ENCODE measurements at places on chromosomes 2 and 18.
A peak's percentile ranks its signal among the peaks of the same experiment; 100 is the strongest.

DNA sequence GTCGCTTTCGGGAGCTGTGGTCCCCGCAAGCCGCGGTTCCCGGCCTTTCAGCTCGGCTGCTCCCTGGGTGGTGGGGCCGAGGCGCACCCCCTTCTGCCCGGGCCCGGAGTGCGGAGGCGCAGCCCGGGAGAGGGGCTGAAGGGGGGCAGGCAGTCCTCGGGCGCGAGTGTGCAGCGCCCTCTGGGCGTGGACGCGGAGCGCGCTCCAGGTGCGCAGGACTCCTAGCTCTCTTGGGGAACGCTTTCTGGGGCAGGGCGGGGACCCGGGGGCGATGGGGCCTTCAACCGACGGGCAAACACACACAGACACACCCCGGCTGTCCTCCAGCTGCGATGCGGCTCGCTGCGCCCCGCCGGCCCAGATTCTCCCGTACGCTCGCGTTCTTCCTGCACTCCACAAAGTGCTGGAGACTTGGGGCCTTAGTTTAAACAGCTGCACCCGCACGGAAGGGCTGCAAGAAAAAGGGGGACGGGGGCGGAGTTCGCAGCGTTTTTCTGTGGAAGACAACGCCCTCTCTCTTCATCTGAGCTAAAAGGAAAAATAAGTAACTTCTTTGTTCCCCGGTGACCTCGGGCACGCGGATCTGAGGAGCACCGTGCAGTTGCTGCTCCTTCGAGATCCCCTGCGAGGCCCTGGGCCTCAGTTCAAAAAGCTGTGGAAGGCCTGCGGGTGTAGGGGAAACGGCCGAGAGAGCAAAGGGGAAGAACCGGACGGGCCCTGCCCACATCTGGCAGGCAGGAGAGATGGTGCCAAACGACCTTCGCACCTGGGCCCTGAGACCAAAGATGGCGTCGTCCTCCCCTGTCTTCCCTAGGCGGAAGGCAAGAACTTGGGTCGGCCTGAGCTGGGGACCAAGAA is 593 bp upstream of the SDC1 start:
- DNase-seq, result peak; percentile 91
- peaks cover 28% of the 10 kb centered on the region for H3K4me1 ChIP-seq
- H3K27ac ChIP-seq, result peak overlapping the region; percentile 93
- peak overlapping the region; percentile 84 for H3K4me3 ChIP-seq
- H3K27me3 ChIP-seq, result no peaks in the 10 kb centered on the region

DNA sequence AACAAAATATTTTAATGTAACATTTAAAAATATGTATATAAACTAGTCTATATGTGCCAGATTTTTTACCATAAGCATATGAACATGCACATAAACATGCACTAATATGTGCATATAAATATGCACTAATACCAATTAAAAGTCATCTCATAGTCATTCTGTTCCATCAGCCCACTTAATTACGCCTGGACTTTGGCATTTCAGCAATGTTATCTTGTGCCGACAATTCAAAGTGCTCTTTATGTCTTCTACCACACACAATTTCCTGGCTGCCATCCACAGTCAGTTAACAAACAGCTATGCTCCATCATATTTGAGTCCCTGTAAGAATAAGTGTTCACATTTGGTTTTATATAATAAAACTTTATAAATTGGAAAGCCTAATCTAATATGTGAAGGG is 92.6 kb upstream of the TSPYL6 start:
- no peak overlapping the region for H3K27ac ChIP-seq
- peaks cover 10% of the 10 kb centered on the region for H3K4me1 ChIP-seq
- no peak for DNase-seq
- no peaks in the 10 kb centered on the region for H3K27me3 ChIP-seq
- no peak overlapping the region for H3K4me3 ChIP-seq

DNA sequence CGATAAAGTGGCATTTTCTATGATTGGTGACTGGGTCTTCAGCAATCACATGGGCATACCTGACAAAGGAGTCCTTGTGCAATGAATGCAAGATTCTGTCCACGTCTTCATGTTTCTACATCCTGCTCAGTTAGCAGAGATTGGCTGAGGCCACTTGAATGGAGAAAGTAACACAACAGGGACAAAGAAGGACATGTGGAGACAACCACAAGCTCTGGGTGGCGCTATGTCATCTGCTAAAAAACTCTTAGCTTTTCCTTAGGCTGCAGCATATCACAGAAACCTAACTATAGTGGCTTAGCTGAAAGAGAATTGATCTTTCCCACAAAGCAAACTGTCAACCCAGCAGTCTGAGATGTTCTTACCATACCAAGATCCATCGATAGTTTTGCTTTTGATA is 1109.7 kb downstream of the SOCS6 start:
- no peaks in the 10 kb centered on the region for H3K4me1 ChIP-seq
- no peaks in the 10 kb centered on the region for H3K27me3 ChIP-seq
- no peak overlapping the region for H3K4me3 ChIP-seq
- H3K27ac ChIP-seq, result no peak overlapping the region
- no peak for DNase-seq
- H3K36me3 ChIP-seq, result no peaks in the 10 kb centered on the region

DNA sequence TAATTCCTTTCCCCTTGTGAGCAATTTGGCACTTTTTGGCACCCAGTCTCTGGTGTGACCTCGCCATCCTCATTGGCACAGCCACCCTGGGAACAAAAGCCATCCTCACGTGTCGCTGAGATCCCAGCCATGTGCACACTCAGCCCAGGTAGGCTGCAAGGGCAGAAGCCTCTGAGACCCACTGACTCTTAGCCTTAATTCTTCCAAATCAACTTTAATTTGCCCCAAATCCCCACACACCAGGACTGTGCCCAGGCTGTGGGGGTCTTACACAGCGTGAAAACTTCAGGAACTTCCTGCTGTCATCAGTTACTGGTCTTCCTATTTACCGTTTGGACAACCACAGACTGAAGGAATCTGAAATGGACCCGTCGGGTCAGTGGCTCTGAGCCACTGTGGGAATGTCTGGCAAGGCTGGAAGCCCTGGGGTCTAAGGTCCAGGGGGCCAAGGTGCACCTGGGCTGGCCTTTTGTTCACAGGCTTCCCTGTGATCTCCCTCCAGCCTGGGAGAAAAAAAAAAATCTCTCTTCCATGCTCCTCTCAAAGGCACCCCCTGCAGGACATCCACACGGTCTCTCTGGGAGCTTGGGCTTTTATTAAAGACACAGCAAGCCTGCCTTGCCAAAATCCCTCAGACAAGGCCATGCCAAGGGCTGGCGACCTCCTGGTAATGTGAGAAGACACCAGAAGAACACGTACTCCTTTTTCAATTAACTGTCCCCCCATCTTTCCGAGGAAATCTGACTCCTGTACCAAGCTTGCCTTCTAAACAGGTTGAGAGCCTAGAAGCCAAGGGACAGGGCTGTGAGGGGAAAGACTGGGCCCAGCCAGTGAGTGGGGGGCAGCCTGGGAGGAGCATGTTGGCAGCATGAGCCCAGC is 42.1 kb upstream of the LAPTM4A start:
- H3K27ac ChIP-seq, result no peak overlapping the region
- H3K4me3 ChIP-seq, result no peak overlapping the region
- DNase-seq, result peak; percentile 66
- no peaks in the 10 kb centered on the region for H3K27me3 ChIP-seq
- H3K36me3 ChIP-seq, result no peaks in the 10 kb centered on the region

- H3K27me3 ChIP-seq, result no peaks in the 10 kb centered on the region
- no peak overlapping the region for H3K4me3 ChIP-seq
- no peaks in the 10 kb centered on the region for H3K36me3 ChIP-seq
Measured at GRCh38 chr2:210324906-210325305, 9.9 kb upstream of the MYL1 start.

DNA sequence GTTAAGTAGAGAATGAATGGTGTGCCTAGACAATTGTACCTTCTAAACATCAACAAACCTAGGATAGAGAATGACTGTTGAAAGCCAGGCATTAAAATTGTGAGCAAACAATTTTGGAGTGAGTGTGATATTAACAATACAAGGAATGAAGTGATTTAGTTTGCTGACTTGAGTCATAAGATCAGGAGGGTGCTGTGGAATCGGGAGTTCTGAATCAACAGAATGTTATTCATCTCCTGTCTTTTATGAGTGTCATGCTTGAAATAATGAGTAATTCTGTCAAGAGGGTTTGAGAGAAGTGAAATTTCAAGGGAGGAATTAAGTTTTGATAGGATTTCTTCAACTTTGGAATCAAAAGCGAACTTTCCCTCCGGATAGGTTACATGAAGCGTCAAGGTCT is 214.4 kb upstream of the DSEL start:
- no peak overlapping the region for H3K4me3 ChIP-seq
- no peak for DNase-seq
- H3K27me3 ChIP-seq, result no peaks in the 10 kb centered on the region
- no peak overlapping the region for H3K27ac ChIP-seq
- H3K4me1 ChIP-seq, result no peaks in the 10 kb centered on the region

DNA sequence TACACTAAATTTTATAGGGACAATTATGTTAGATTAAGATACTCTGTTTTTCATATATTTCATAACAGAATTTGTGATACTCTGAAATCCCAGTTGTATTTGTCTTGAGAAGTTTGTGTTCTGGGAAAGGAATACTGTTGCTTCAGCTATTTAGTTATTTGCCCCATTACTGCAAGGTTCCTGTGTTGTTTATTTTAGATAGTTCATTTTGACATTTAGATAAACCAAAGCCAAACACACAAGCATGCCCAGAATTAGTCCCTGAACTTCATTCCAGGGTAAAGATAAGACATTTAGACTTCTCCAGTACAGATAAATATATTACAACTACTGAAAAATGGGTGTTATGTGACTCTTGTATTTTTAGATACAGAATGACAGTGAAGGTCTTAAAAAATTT is 74.7 kb downstream of the BMPR2 start:
- no peaks in the 10 kb centered on the region for H3K4me1 ChIP-seq
- no peak overlapping the region for H3K27ac ChIP-seq
- H3K27me3 ChIP-seq, result no peaks in the 10 kb centered on the region
- DNase-seq, result no peak
